Kidney capillary endothelial cell (primary cell): ENCODE measurements at places on chromosomes 16 and 17.

DNA sequence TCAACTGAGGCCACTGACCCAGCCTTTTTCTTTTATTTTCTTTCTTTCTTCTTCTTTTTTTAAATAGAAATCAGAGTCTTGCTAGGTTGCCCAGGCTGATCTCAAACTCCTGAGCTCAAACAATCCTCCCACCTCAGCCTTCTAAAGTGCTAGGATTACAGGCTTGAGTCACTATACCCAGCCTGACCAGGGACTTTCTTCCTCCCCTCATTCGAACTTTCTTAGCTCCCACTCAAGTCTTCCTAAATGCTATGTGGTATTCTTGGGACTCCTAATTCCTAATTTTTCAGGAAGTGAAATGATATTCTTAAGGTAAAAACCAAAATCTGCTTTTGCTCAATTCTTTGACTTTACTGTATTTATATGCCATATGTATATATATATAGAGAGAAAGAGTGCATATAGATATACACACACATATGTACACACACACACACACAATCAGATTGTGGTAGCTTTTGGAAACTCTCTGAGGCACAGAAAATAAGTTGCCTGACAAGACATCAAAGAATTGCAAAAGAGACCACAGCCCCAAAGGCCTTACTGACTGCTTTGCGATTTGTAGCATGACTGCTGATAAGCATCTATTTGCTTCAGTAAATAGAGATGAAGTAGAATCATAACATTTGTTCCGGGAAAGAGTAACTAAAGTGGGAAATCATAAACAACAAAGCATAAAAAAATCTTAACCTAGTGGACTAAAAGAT lies 9.5 kb upstream of the AMZ2 start:
- DNase-seq, result no peak

- DNase-seq, result no peak
These were observed at the start of gene WFIKKN2 for GRCh38 chr17:50835301-50836234. Gene WFIKKN2, plus strand, starts transcription at chr17:50835586. Its CDS starts 352 bp downstream, at chr17:50835938.

GRCh38 chr17:77327181-77327565 lies 186.4 kb downstream of the SEC14L1 start:
- DNase-seq, result no peak

DNA sequence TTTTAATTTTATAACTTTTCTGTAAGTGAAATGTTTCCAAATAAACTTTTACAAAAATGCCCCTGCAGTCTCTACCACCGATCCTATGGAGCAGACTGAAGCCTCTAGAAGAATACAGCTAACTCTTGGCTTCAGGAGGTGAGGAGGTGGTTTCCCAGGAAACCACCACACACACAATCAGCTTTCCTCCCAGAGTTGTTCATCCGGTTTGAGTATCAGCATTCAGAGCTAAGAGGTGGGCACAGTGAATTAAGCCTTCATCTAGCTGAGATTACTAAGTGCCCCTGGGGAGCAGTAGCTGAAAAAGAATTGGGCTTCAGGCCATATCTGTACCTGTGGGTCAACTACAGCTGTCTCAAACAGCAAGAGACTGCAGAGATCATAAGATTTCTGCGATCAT lies 139.7 kb downstream of the AATF start:
- no peak for DNase-seq

DNA sequence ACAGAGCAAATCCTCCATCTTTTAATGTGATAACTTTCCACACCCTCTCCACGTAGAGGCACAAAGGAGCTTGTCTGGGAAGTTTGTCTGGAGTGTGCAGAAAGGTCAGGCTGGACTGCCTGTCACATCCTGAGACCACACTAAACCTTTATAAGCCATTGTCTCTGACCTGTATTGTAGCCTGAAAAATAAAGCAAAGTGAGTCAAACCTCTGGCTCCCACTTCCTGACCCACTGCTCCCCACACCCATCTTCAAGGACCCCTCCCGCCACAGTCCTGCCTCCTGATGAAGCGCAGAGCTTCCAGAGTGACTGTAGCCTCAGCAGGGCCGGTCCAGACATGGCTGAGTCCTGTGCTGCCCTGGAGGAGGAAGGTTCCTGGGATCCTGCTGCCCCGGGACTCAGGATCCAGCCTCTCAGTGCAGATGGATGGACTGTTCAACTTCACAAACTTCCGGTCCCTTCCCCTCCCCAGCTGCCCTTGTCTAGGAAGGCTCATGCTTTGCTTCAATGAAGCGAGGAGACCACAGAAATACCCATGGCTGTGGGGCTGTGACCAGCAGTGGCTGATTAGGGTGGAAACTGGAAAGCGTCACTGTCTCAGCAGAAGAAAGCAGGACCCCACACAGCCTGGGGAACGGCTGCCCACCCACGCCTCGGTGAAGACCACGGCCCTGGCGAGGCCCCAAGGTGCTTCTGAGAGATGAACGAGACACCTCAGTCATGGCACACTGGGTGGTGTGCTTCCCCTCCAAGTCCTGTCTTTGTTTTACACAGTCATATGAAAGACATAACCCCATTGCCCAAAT lies 30.9 kb upstream of the CLEC18B start:
- peak; percentile 85 for DNase-seq

DNA sequence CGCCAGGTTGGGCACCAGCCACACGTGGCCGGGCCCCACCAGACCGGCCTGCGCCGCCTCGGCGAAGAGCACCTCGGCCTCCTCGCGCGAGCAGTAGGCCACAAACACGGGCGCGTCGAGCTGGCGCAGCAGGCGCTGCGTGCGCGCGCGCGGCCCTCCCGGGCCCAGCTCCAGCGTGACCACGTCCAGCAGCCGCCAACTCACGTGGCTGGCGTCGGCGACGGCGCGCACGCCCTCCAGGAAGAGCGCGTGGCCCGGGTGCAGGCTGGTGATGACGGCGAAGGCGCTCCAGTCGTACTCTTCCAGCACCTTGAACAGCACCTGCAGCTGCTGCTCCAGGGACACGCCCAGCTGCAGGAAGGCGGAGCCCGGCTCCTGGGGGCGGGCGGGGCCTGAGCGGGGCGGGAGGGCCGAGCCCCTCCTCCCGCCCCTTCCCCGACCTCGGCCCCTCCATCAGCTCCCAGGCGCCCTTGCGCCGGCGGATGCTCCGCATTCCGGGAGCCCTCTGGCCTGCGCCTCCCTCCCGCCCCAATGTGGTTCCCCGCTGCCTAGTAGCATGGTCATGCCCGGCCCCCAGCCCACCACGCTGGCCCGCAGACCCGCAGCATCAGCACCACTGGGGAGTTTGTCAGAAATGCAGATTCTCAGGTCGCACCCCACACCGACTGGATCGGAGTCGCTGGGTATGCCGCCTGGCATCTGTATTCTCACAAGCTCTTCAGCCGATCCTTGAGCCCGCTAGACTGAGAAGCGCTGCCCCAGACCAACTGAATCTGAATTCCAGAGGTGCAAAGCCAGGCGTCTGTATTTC lies 7.2 kb downstream of the GRIN2C start:
- no peak for DNase-seq

GRCh38 chr17:21024024-21024423 lies 18.8 kb downstream of the USP22 start:
- DNase-seq, result no peak

DNA sequence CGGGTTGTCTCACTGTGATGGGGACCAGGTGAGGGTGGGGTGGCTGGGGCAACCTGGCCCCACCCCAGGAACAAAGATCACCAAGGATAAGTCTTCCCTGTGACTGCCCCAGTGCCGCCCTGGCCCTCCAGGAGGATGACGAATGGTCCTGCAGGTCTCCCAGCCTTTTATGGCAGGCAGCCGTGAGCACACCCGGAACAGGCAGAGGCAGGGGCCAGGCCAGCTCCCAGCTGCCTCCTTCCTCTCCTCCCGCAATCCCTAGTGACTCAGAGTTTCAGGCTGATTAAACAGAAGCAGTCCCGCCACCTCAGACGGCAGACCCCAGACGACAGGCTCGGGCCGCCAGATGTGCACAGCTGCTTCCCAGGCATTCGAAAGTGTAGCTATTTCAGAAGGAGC lies 13.3 kb downstream of the JUP start:
- peak; percentile 94 for DNase-seq

DNA sequence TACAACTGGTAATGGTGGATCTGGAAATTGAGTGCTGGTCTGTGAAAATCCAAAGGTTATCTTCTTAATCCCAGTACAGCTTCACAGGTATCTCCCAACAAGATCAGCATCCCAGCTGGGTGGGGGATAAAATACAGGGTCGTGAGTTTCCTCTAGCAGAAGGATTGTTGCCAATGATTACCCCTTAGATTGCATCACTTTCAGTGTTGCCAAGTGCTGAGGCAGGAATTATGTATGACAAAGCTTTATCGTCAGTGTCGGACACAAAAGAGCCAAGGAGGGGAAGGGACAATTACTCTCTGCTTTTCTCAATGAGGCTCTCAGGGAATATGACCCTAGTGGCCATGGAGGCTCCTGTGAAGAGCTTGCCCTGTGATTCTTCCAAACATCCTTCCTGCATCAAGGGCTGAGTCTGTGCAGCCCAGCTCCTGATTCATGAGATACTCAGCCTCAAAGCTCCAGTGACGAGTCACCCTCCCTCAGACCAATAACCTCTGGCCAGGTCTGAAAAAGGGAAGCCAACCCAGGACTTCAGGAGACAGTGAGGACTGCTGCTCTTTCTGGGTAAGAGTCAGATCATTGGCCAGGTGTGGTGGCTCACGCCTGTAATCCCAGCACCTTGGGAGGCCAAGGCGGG lies 15.0 kb downstream of the OR1F1 start:
- DNase-seq, result no peak

- DNase-seq, result no peak
These were observed 43.9 kb downstream of the TRARG1 start for GRCh38 chr17:1323336-1323735.

- no peak for DNase-seq
These were observed 8.4 kb upstream of the SRCIN1 start for GRCh38 chr17:38613981-38614779.

DNA sequence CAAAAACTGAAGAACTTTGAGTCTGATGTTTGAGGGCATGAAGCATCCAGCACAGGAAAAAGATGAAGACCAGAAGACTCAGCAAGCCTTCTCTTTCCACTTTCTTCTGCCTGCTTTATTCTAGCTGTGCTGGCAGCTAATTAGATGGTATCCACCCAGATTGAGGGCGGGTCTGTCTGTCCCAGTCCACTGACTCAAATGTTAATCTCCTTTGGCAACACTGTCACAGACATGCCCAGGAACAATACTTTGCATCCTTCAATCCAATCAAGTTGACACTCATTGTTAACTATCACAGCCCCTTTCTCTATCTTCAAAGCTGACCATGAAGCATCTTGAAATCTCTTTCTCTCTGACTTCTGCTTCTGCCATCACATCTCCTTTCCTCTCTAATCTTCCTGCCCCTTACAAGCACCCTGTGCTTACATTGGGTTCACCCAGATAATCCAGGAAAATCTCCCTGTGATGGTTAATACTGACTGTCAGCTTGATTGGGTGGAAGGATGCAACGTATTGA lies 115.9 kb upstream of the CDH13 start:
- no peak for DNase-seq

- no peak for DNase-seq
These were observed 427 bp downstream of the PPP1R1B start for GRCh38 chr17:39627047-39627711.

- DNase-seq, result no peak
These were observed 22.3 kb upstream of the NAGS start for GRCh38 chr17:43982171-43982570.

- peak; percentile 73 for DNase-seq
These were observed 20.4 kb upstream of the CDYL2 start for GRCh38 chr16:80824623-80825364.

DNA sequence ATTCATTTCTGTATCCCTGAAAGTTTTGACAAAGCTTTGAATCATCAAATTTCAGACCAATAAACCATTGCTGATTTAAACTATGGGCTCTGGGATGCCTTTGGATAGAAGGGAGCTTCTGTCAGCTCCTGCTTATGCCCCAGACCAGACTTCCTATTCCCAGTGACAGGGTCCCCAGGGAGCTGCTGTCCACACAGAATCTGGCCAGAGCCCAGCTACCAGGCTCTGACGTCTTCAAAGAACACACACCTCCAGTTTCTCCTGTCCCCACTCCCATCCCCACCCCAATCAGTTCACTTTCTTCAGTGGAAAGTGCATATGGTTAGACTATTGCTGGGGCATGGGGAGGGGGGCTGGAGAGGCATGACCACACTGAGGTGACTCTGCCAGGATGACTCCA lies 51.6 kb upstream of the SREBF1 start:
- DNase-seq, result no peak

DNA sequence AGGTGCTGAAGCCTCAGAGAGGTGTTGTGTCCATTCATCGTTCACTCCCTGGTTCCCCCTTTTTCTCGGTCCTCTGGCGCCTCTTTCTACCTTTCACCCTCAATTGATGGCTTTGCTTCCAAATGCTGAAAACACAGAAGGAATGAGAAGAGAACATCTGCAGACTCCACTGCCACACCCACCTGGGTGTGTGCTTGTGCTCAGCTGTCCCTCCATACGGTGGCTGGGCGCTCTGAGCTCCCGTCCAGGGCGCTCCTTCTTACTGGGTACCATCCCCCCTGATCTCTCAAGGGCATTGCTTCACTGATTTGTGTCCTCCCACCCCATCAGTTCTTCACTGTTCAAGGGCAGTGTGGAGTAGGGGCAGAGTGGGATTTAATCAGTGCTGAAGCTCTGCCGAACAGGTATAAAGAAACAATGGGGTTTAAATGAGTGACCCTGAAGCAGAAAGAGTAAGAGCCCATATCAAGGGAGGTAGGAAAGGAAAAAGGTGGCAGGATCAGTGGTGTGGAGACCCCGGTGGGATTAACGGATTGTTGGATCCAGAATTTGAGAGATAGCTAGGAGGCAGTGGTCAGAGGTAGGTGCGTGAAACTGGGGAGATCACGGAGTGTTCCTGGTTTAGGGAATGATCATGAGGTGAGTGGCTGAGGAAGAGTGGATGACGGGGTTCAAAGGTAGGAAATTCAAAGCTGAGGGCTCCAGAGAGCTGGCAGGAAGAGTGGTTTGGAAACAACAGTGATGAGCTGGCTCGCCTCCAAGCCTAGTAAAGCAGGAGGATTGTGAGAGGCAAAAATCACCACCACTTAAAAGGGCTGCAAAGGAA lies 40.8 kb downstream of the MRTFB start:
- DNase-seq, result no peak

DNA sequence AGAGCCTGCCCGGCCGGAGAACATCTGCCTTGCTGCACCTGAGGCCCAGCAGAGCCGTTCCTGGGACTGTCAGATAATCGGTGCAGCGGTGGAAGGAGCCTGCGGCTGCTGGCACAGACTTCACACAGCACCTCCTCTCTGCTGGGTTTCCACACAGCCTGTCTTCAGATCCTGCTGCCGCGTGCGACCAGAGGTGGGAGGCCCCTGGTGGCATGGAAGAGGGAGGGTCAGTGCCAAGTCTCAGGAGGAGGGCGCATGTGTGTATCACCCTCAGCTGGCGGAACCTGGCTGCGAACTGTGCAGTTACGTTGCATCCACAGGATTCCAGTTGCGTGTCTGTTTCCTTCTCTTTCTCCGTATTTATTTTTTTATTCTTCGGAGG lies 3.3 kb downstream of the CDK5R1 start:
- DNase-seq, result no peak
